ENCODE measurements at places on chromosomes 4 and X.
A peak's percentile ranks its signal among the peaks of the same experiment; 100 is the strongest.

GRCh38 chrX:24842486-24842885 lies 148.8 kb downstream of the POLA1 start:
- peak; percentile 4 for DNase-seq

DNA sequence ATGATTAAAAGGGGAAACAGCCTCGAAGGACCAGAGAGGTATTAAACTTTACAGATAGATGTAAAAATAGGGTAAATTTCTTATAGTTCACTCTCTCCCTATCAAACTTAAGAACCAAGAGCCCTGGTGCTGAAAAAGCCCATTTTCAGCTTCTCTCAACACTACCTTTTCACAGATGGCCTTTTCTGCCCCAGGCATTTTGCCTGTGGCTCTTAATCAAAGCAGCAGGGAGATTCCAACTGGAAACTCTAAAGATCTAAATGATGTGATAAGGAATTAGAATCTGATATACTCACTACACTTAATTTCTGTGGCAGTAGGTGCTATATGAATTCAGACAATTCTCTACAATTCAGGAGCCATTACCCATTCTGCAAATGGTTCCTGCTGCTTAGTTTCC lies 60.0 kb downstream of the AMMECR1 start:
- DNase-seq = no peak

- DNase-seq = no peak
These were observed 9.7 kb upstream of the SORCS2 start for GRCh38 chr4:7182616-7183015.

DNA sequence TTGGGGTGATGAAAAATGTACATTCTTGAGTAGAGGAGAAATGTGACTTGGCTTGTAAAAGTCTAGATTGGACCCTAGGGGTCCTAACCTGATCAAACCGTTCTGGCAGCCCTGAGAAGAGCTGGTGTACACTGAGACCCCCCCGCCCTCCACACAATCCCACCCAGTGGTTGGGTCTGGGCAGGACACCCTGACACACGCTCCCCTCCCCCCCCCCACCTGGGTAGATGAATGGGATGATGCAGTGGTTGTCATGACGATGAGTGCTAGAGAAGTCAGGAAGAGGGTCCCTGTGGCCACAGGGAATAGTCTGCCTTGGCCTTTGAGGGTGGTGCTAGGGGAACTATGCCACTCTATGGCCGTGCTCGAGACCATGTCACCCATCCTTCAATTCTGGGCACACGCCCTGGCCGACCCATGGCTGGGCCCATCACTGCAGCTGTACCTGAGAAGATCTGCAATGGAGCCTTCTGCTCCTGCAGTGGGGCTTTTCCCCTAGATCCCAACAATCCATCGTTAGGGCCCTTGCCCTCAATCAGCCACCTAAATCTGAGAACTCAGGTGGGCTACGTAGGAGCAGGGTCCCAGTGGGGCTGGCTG lies 4.4 kb downstream of the CDK16 start:
- DNase-seq = peak; percentile 16

- DNase-seq = no peak
These were observed 26.9 kb upstream of the BEX4 start for GRCh38 chrX:103187953-103188475.

DNA sequence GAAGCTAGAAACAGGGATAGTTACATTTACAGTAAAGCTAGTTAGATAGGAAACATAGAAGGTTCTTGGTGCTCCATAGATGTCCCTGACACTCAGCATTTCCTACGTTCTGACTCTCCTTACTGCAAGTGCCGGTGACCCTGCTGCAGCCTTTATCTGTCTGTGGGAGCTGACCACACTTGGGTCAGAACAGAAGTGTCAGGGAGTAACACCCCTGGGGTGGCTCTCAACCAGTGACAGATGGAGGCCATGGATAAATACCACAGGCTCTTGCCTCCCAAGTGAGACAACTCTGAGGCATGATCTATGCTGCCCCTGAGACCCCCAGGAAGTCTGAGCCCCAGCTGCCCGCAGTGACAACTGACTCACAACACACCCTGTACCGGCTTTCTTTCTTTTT lies 69.8 kb downstream of the ANXA3 start:
- no peak for DNase-seq

- no peak for DNase-seq
These were observed 2.4 kb downstream of the HNRNPH2 start for GRCh38 chrX:101410461-101410860.

GRCh38 chr4:122928930-122929329 lies 6.5 kb upstream of the NUDT6 start:
- DNase-seq = no peak

GRCh38 chr4:84171871-84172270 lies 327.2 kb downstream of the NKX6-1 start:
- DNase-seq = no peak

GRCh38 chr4:95197353-95197752 lies 351.4 kb downstream of the UNC5C start:
- no peak for DNase-seq

- DNase-seq = no peak
These were observed 18.3 kb downstream of the GTPBP6 start for GRCh38 chrX:300334-300733.

- peak; percentile 66 for DNase-seq
These were observed 88.2 kb upstream of the USP9X start for GRCh38 chrX:40996886-40997530.
